Vagina (tissue), 2 donors: ENCODE measurements at places on chromosomes 12 and 14. TPM values are rescaled to one million over a fixed set of nuclear protein-coding genes. Genes with fewer than 3 reads are reported as not detected.
A peak's percentile ranks its signal among the peaks of the same experiment; 100 is the strongest.

- DNase-seq = peak; percentile 67
Measured at GRCh38 chr14:99077076-99077843, 194.7 kb downstream of the BCL11B start.

DNA sequence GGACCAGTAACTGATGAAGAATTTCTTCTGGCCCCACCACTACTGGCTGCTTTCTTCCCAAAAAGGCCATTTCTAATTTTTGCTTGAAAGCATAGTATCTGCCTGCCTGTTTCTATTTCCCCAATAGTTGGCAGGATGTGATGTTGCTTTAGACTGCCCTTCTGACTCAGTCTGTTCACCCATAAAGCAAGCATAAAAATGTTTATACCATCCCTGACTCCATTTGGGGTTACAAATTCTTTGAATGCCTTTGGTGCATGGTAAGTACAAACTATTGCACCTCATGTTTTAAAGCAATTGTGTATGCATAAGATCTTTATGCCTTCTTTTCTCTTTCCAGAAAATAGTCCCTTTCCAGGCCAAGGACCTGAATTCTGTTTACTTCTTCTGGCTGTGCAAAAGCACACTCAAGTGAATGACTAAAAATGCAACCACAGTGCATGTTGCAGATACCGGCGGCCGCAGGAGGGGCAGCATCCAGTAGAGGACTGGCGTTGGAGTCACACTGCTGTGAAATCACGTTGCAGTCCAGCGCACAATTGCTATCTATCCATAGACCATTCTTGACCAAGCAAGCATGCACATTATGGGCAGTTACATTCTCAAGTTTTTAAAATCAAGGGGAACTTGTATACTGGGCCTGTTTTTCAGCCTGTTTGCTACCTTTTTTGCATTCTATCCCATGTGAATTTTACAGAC lies 82.4 kb downstream of the SLC5A8 start:
- DNase-seq = no peak

GRCh38 chr12:73769337-73769736 lies 768.3 kb upstream of the ATXN7L3B start:
- no peak for DNase-seq

GRCh38 chr14:66037361-66037760 lies 448.8 kb upstream of the CCDC196 start:
- DNase-seq = no peak

GRCh38 chr12:18183141-18183540 lies 78.2 kb upstream of the PIK3C2G start:
- no peak for DNase-seq

- DNase-seq = no peak
Measured at GRCh38 chr14:54617467-54617866, 50.5 kb downstream of the SAMD4A start.

GRCh38 chr14:22122829-22123560 lies 449.4 kb upstream of the OR4E1 start:
- no peak for DNase-seq

- no peak for DNase-seq
Measured at GRCh38 chr14:65650826-65651225, 238.3 kb downstream of the FUT8 start.

GRCh38 chr12:15688202-15688736 lies 100.9 kb downstream of the EPS8 start:
- no peak for DNase-seq

DNA sequence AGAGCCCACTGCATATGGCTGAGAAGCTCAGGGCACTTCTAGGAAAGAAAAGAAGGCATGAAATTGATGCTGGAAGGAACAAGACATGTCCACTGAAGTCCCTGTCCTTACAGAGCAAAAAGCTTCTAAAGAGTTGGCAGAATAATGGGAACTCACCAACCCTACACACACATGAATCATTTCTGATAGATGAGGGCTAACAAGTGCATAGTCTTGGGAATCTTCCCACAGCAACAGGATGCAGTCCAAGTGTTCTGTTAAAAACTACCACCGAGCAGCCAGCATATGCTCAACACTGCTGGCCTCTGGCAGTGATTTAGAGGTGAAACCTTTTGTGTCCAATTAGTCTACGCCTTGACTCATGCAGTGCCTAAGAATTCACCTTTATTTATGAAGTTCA lies 44.8 kb downstream of the RHOJ start:
- no peak for DNase-seq

GRCh38 chr14:43525658-43526057 lies 981.4 kb downstream of the FSCB start:
- no peak for DNase-seq

GRCh38 chr14:97056086-97056485 lies 258.9 kb downstream of the VRK1 start:
- no peak for DNase-seq

GRCh38 chr12:132385923-132386751 lies 56.7 kb upstream of the GALNT9 start:
- no peak for DNase-seq

DNA sequence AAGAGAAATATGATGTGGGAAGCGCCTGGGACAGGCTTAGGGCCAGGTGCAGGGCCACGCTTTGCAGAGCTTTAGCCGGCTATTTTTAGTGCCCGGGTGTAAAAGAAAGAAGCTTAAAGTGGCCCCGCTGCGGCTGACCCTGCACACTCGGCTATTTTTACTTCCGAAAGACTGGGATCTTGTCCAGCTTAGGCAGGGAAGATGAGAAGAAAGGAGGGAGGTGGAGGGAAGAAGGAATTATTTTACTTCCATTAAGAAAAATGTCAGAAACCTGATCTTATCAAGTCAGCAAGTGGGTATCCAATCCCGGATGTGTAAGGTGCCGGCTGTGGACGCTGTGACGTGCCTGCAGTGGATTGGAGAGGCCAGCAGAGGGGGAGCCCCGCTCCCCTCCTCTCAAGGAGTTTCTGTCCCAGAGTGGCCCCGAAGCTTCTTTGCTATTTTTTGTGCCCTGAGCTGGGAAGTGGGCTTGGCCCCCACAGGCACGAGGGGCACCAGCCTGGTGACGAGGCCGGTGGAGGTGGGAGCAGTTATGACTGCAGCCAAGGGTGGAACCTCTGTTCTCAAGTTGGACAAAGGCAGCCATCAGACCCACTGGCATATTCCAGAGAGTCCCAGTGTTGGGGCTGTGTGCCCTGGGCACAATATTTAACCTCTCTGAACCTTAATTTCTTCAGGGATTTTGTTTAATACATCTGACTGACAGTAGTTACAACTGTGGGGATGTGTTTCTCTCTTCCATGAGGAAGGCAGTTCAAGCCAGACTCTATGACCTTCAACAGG lies 97.7 kb downstream of the ESRRB start:
- DNase-seq = no peak

DNA sequence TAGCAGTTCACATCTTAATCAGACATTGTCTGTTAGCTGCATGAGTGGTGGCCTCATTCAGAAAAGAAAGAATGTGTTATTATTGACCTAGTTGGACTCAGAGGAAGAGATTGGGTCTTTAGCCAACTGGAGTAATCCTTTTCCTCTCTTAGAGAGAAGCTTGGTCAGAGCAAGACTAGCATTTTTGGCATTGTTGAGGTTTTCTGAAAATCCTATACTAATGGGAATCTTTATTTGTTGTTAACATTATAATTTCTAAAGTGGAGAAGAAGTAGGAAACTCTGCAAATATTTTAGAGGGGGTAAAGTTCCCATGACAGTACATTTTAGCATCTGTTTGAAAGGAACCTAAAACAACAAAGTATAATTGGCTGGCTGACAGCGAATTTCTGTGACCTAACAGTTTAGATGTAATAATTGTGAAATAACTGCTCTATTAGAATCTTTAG lies 9.7 kb downstream of the TOX4 start:
- DNase-seq = no peak

DNA sequence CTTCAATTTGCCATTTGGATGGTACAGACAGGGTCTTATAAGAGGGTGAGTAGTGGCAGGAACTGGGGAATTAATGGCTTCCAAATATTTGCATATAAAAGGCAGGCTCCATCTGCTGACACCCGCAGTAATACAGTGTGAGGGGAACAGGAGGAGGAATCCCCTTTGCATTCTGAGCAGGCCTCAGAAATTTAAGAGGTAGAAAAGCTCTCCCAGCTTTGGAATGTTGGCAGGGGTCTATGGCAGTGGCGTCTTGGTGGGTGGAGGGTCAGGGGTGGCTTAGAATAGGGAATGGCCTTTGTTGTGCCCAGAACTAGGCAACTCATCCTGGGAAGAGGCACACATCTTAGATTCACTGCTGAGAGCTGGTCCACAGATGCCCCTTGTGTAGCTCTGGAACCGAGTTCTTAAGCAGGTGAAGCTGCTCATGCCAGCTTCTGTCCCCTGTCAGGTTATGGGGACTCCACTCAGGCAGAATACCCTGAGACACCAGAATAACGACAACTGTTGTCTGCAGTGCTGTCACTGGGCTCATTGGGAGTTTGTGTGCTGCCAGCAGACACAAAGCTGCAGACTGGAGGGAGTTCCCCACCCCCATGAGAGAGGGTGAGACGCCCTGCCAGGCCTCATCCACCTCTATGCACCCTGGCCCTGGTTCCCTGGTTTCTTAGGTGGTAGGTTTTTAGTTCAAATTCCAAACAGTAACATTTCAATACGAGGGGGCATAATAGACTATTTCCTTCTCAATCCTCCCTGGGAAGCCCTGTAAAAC lies 190.2 kb downstream of the MON2 start:
- no peak for DNase-seq

DNA sequence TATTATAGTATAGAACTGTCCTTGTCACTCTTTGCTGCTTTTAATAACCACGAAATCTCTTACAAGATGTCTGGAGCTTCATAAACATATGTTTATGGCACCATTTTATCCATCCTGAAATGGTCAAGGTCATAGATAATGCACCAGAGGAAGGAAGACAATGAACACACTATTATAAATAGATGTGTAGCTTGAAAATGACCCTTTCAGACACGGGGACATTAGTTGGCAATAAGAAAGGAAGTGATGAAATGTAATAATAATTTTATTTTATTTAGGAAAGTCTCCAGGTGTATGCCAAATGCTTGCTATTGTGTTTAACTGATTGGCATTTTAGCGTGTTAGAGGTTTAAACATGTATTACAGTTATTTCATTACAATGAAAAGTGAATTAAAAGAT lies 36.8 kb upstream of the SLC38A2 start:
- no peak for DNase-seq

DNA sequence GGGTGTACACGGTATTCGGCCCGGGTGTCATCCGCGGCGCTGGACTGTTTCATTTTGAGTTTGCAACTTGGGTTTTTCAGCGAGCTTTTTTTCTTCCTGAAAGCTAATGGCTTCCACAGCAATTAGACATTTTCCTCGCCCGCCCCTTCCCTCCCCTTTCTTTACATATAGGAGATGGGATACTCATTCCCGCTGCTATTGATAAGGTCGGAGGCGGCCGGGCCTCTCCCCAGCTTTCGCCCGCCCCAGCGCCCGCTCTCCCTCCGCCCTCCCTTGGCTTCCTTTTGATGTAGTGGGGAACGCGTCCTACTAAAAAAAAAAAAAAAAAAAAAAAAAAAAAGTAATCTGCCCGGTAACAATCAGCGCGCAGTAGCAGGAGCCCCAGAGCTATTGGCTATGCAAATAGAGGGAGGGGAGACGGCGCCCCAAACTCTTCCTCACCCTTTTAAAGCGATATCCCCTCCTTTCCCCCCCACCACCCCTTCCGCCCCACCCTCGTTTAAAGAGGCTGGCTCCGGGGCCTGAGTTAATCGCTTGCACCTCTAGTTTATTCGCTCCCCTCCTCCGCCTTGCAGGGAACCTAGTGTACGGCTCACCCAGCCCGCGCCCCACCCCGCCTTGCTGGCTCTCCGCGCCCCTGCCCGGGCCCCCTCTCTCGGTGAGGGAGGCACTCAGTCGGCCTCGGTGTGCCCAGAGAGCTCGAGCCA lies 1.7 kb upstream of the CCND2 start:
- peak; percentile 96 for DNase-seq

DNA sequence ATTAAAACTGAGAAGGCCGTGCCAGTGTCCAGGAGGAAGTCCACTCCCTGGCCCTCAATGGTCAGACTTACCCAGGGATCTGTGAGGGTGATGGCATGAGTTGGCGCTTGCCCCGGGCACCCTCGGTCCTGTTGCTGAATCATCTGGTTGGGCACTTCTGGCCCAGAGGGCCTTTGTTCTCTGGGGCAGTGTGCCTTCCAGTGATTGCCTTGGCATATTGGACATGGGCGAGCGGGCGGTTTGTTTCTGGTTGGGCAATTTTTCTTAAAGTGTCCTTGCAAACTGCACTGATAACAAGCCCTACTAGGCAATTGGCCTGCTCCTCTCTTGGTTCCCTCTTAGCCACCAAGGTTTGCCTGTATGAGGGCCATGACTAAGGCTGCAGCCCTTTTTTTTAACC lies 69.5 kb upstream of the ZDHHC17 start:
- no peak for DNase-seq

Gene RNFT2
- total RNA-seq = 6.4 TPM

Gene KRT80
- 7.9 TPM for total RNA-seq

Gene SLC35F4
- not detected for total RNA-seq

Gene CPNE6
- not detected for total RNA-seq

Gene DEGS2
- 19.9 TPM for total RNA-seq

Gene FLVCR2
- total RNA-seq = 3.7 TPM

Gene GLIPR1L1
- not detected for total RNA-seq
